Right ventricle myocardium superior (tissue), 1 donor: ENCODE measurements at places on chromosomes 4 and X.

DNA sequence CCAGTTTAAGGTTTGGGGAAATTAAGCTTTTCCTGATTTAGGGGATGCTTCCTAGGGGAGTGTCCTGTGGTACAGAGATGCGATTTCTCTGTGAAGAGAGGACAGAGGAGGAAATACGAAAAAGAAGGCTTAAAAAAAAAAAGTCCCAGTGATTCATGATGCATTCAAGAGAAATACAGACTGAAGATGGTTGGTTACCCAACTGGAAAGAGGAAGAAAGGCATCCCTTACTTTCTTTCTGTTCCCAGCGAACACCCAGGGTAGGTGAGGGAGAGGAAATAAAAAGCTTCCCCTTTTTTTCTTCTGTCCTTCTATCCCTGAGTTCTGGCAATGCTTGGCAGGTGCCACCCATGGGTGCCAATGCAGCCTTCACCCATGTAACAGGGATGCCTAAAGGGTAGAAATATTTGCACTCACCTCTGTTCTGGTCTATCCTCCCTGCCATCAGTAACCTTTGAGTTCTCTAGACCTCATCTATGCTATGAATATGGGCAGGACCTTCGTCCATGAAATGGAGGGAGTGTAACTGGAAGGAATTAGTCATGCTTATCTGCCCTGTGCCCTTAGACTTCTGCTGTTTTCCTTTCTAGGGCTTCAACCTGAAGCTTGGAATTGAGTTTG is 230.1 kb upstream of the GALNTL6 start:
- no peak for DNase-seq

GRCh38 chr4:174037631-174038030 is 245.8 kb downstream of the FBXO8 start:
- no peak for DNase-seq

GRCh38 chr4:113314426-113314825 is 265.0 kb downstream of the ANK2 start:
- DNase-seq, result no peak

GRCh38 chr4:52606726-52607125 is 52.4 kb downstream of the USP46 start:
- no peak for DNase-seq

DNA sequence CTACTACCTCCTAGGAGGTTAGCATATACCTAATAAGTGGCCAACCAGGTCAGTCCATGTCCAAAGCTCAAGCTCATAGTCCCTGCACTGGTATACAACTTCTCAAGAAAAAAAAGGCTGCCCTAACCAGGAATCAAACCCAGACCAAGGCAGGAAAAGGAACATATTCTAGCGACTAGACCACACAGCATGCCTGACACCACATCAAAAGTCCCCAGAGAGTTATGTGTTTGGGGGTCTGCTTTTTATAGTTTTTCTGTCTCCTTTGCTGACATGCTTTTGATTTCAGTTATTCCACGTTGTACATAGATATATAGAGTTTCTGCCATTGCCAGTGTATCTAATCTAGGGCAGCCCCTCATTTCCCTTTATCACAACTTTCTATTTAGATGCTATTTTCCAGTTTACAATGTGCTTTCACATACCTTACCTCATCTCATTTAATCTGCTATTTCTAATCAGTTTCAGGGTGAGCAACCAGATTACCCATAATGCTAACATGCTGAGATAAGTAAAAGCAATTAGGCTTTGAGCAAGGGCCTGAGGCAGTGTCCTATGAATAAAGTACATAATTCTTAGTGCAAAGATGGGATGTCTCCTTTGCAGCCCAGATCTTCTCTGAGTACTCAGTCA is 17.8 kb downstream of the ARHGEF6 start:
- DNase-seq, result no peak

DNA sequence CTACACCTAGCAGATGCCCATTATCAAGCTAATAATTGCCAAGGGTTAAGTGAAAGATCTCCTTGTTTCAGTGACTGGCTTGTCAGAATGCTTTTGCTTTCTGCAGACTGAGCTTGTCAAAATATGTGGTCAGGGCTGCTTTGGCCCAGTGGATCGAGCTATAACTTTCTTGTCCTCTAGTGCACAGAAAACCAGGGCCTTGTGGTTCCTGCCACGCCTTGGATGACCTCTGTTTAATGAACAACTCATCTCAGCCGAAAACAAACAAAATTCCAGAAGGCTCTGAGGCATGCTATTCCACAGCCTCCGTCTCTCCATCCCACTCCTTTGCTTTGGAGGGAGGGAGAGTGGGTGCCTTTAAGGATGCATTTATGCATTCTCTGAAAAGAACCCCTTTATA is 11.3 kb downstream of the EVC start:
- no peak for DNase-seq

GRCh38 chrX:134718966-134719317 is 60.7 kb upstream of the PLAC1 start:
- DNase-seq, result no peak

DNA sequence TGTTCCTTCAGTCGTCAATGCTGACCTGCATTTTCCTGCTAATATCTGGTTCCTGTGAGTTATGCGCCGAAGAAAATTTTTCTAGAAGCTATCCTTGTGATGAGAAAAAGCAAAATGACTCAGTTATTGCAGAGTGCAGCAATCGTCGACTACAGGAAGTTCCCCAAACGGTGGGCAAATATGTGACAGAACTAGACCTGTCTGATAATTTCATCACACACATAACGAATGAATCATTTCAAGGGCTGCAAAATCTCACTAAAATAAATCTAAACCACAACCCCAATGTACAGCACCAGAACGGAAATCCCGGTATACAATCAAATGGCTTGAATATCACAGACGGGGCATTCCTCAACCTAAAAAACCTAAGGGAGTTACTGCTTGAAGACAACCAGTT is 12.6 kb downstream of the TLR8 start:
- no peak for DNase-seq

DNA sequence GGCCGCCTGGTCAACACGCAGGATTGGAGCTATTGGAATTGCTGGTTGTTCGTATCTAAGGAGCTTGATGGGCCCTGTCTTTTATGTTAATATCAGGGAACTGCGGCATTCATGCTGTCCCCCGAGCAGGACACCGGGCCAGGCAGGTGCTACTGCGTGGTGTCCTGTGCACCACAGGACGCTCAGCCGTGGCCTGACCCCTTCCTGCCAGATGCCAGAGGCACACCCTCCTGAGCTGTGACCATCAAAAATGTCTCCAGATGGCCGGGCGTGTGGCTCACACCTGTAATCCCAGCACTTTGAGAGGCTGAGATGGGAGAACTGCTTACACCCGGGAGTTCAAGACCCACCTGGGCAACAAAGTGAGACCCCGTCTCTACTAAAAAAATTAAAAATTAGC is 32.1 kb downstream of the ABLIM2 start:
- no peak for DNase-seq

DNA sequence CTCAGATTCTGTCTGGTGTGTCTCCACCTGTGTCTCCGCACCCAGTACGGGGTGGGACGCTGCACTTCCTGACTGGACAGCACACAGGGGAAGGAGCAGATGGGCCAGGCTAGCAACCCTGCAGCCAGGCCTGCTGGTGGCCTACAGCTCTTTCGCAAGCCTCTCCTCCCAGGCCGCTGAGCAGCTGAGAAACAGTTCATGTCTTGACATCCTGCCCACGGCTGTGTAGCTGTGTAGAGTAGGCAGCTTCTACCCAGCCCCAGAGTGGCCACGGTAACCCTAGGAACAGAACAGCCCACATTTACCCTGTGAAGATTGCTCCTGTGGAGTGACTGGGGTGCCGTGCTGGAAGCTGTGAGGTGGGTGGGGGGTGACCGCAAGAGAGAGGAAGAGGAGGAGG is 38.9 kb downstream of the CCNQ start:
- peak; percentile 58 for DNase-seq

DNA sequence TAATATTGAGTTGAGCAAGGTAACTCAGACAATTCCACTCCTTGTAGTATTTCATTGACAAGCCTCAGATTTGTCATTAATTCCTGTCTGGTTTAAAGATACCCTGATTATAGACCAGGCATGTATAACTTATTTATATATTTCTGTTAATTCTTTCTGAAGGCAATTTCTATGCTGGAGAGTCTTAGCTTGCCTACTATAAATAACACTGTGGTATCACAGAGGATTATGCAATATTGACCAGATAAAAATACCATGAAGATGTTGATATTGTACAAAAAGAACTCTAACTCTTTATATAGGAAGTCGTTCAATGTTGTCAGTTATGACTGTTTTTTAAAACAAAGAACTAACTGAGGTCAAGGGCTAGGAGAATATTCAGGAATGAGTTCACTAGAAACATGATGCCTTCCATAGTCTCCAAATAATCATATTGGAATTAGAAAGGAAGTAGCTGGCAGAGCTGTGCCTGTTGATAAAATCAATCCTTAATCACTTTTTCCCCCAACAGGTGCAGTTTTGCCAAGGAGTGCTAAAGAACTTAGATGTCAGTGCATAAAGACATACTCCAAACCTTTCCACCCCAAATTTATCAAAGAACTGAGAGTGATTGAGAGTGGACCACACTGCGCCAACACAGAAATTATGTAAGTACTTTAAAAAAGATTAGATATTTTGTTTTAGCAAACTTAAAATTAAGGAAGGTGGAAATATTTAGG is 821 bp downstream of the CXCL8 start:
- no peak for DNase-seq

- DNase-seq, result no peak
Measured at GRCh38 chr4:71009890-71010588, 16.6 kb downstream of the DCK start.

- no peak for DNase-seq
Measured at GRCh38 chr4:22661443-22661842, 31.3 kb upstream of the GBA3 start.

GRCh38 chrX:12999422-12999821 is 24.5 kb downstream of the TMSB4X start:
- no peak for DNase-seq

- no peak for DNase-seq
Measured at GRCh38 chr4:139814323-139815015, 148.8 kb downstream of the MGST2 start.

DNA sequence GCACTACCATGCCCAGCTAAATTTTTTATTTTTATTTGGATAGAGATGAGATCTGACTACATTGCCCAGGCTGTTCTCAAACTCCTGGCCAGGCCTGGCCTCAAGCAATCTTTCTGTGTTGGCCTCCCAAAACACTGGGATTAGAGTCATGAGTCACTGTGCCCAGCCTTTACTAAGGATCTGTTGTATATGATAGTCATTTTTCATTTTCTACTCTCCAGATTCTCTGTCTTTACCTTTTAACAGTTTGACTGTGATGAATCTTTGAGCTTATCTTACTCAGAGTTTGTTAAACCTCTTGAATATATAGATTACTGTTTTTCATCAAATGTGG is 161.8 kb downstream of the FNIP2 start:
- DNase-seq, result no peak

- DNase-seq, result no peak
Measured at GRCh38 chr4:108168671-108169523, at the start of gene LEF1. LEF1 (minus strand) TSS chr4:108168932; CDS start chr4:108167767, 1,165 bp downstream.

DNA sequence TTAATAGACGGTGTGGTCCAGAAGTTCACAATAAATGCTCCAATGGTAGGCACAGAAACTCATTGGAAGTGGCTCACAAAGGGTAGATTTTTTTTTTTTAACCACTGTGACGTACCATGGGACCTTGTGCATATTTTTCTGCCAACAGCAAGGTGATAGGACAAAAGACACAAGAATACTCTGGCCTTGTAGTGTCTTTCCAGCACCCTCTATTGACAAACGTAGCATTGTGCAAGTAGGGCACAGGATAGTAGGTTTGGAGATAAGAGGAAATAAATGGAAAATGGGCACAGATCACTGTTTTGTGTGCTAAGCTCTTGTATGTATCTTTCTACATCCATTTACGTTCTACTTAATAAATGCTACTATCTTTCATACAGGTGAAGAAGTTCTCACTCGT is 2054.9 kb downstream of the PCDH7 start:
- DNase-seq, result no peak

GRCh38 chr4:137599734-137600133 is 67.4 kb upstream of the PCDH18 start:
- DNase-seq, result no peak

DNA sequence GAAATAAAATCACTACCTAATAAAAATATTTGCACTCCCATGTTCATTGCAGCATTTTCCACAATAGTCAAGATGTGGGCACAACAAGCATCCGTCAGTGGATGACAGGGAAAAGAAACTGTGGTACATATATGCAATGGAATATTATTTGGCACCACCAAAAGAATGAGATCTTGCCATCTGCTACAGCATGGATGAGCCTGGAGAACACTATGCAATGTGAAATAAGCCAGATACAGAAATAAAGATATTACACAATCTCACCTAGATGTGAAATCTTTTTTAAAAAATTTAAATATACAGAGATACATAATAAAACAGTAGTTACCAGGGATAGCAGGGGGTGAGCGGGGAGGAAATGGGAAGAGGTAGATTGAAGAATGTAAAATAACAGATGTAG is 44.8 kb downstream of the LDB2 start:
- DNase-seq, result no peak

DNA sequence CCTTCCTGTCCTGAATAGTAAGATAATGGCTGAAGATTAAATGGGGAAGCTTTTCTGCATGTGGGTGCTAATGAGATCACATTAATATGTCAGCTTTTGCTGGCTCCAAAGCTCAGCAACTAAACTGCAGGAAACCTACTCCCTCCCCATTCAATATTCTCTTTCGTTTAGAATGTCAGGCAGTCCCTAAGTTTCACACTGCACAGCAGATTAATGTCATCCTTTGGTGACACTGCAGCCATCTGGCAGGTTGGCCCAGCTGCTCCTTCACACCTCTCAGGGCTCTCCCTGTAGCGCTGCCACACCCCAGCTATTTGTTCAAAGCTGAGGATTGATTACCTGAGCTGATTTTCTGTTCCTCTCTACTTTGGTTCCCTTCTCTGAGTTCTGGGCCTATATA is 110.5 kb downstream of the KDR start:
- DNase-seq, result no peak

GRCh38 chrX:82442281-82442680 is 1065.8 kb upstream of the POU3F4 start:
- DNase-seq, result no peak

DNA sequence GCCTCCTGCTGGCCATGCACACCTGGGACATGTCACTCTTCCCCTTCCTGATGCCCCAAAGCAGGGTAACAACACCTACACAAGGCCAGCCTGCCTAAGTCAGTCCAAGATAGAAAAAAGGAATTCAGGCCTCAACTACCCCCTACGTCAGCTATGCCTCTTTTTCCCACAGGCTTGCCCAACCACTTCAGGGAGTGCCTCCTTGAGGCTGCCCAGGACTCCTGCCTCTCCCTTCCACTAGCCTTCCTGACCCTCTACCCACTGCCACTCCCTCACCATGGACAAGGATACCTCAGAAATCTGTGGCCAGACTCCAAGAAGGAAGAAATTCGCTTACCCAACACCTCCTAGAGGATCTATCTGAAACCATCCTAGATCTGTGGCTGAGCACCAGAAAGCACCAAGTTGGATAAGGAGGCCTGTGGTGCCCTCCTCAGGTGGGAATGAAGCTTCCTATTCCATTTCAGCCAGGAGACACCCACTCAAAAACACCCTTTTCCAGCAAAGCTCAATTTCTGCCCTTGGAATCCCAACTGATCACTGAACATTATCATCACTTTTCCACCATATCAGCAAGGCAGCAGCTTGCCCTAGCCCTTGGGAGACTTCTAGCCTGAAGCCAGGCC is 1.8 kb downstream of the KDM5C start:
- no peak for DNase-seq
